ENCODE measurements at places on chromosomes 16 and 17.

GRCh38 chr16:84505249-84506187 is 1.1 kb upstream of the MEAK7 start:
- DNase-seq: no peak

GRCh38 chr16:80612461-80613017 is 71.7 kb downstream of the DYNLRB2 start:
- no peak for DNase-seq

GRCh38 chr16:53257001-53257400 is 177.3 kb upstream of the RBL2 start:
- DNase-seq: no peak

DNA sequence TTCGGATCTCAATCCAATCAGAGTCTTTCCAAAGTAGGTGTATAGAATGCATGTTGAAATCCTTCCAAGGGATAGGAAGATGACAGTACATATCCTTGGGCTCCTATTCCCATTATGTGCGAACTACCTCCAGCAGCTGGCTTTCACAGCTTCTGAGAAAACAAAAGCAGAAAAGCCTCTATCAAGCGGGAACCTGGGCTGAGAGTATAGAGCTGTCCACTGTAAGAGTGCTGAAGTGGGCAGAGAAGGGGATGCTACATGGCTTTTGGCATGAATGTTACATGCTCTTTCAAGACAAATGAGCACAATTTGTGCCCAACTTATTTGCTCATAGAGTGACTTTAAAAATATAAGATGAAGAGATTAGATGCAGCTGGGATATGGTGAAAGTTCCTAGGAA is 993.5 kb downstream of the CDH8 start:
- DNase-seq: no peak

GRCh38 chr16:66714654-66715307 is 18.2 kb upstream of the CMTM4 start:
- DNase-seq: no peak

DNA sequence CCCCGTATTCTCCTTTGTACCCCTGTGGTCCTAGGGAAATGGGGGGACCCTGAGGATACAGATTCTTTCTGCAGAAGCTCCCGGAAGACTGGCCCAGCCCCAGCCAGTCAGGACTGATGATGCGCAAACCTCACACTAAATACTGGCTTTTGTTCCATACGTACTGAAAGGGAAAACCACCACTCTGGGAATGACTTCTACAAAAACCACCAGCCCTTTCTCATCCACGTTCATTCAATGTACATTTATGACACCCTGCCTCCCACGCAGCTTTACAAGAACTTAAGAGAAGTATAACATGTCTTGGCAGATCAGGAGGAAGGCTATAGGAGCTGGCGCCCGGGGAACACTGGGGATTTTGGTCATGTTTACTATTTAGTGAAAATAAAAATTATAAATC is 70.6 kb downstream of the MARCHF10 start:
- no peak for DNase-seq

- DNase-seq: no peak
These were observed 101.9 kb downstream of the STX8 start for GRCh38 chr17:9473711-9474110.

DNA sequence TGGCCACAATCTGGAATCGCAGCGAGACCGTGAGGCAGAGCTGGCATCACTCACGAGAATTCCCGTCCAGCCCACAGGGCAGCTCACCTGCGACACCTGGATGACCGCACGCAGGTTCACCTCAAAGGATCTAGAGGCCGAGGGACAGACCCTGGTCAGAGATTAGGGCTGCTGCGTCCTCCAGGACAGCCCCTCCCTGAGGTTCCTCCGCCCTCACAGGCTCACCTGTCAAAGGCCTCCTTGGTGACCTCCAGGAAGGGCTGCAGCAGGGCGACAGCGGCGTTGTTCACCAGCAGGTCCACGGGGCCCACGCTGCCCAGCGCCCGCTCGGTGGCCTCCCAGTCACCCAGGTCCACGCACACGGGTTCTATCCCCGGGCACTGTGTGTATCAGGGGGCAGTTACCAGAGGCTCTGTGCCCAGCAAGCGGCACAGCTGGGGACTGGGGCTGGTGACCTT is 834 bp downstream of the DCXR start:
- DNase-seq: no peak

DNA sequence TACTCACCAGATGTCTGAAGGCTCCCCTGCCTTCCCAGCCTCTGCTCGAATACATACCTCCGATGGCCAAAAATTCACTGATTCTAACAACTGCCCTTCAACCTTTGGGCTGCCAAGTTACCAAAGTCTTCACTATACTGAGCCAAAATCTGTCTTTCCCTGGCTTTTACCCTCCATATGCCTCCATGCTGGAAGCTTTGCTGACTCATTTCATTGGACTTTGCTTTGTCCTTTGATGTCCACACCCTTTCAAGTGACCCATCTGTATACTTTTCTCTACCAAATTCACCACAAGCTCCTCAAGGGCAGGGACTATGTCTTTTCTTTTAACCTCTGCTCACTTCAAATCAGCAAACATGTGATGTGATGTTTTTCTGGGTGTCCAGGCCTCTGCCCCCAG is 21.0 kb upstream of the MTMR4 start:
- DNase-seq: no peak

DNA sequence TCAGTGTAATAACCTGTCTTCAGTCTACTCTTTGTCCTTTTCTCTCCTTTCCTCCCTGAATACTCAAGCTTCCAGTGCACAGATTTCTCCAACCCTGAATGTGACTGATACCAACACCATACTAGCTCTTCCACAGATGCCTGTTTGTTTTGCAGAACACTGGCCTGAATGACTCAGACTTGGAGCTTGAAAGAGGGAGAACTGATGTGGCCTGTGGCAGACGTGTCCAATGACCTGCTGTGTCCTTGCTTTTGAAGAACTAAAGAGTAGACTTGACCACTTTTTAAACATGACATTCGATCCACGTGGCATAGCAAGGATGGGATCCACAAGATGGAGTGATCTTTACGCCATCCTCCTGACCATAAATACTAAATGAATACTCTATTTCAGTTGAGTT is 361.0 kb downstream of the WWOX start:
- no peak for DNase-seq

DNA sequence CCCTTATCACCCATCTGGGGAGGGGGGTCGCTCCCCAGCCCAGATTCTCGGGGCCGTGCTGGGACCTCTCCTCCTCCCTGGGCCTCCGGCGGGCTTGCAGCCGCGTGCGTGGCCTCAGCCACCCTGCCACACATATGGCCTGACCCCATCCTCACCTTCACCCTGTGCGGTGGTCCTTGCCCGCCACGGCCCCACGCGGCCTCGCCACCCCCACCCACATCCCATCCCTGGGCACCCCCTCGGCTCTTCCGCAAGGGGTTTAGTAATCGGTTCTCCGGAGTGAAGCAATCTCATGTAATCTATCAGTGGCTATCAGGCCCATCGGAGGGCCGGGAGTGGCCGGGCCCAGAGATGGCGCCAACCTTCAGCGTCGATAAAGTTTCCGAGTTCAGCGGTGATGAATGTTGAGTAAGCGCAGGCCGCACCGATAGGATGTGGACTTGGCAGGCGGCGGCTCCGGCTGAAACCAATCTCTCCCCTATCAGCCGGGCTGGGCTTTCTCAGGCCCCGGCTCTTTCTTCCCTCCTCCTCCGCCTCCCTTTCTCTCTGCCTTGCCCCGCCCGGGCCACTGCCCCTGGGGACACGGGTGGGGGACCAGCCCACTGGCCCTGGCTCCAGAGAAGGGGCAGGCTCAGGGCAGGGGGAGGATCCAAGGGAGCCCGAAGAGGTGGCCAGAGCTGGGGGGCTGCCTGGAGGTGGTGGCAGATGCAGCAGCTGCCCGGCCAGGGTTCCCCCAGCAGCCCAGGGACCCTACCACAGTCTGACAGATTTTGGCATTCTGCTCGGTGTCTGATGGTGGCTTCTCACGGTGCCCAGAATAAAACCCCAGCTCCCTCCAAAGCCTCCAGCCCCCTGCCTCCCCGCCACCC is 20.8 kb downstream of the ZFPM1 start:
- DNase-seq: no peak

GRCh38 chr17:46148247-46148646 is 45.0 kb downstream of the KANSL1 start:
- no peak for DNase-seq

GRCh38 chr16:75208861-75209505 is 2.0 kb upstream of the CTRB2 start:
- no peak for DNase-seq

- DNase-seq: no peak
These were observed 8.8 kb downstream of the CTRB1 start for GRCh38 chr16:75227361-75228142.

DNA sequence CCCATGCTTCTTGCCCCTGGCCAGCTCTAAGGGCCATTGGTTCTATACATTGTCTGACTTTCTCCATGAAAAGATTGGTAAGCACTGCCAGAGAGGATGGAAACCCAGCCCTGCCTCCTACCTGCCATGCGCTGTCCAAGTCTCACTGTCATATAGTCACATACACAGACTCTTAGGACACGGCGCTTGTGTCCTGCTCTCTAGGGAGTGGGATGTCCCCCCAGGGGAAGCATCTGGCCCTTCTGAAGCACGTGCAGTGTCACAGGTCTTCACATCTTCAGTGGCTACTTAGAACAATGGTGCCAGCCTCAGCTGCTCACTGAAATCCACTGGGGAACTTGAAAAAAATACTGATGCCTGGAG is 38.7 kb downstream of the MYO18A start:
- DNase-seq: no peak

- DNase-seq: no peak
These were observed 3.1 kb upstream of the NFATC3 start for GRCh38 chr16:68081861-68082628.

DNA sequence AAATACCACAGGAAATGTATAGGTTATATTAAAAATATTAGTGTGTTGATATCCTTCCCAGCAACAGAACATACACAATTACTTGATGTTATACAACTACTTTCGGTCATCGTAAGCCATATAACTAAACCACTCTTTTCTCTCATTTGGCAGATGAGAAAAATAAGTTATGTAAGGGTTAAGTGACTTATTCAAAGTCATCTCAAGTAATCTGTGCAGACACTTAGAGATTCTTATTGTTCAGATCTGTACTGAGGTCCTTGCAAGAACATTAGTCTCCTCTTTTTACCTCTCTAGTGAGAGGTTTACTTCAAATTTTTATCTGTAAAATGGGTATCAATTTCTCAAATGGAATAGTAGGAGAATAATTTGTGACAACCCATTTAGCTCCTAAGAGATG is 15.0 kb downstream of the NACA2 start:
- no peak for DNase-seq

GRCh38 chr16:52825892-52826291 is 226.8 kb downstream of the CHD9NB start:
- DNase-seq: no peak

DNA sequence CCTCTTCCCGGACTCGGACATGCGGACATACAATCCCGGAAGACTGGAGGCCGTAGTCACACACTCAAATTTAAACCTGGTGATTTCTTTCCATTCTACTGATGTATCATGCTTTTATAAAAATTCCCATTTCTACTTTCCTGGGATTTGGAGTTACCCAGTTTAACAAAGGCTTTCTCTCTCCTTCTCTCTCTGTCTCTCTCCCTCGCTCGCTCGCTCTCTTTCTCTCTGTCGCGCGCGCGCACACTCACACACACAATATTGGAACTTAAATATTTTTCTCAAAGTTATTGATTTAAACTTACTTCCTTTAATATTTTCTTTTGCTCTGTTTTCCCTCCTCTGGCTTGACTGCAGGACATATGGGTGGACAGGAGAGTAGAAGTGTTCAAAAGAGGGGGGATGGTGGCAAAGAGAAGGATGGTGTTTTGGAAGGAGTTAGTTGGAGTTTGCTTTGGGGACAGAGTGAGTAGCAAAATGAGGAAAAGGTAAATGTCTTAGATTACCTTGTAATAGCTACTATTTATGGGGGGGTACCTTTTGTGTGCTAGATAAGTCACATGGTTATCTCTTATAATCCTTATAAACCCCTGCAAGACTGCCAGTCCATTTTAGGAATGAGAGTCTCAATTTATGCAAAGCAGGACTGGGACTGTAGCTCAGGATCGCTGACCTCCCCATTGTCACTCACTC is 878 bp upstream of the TRIM25 start:
- no peak for DNase-seq

GRCh38 chr16:58418601-58419000 is 26.3 kb downstream of the GINS3 start:
- no peak for DNase-seq

DNA sequence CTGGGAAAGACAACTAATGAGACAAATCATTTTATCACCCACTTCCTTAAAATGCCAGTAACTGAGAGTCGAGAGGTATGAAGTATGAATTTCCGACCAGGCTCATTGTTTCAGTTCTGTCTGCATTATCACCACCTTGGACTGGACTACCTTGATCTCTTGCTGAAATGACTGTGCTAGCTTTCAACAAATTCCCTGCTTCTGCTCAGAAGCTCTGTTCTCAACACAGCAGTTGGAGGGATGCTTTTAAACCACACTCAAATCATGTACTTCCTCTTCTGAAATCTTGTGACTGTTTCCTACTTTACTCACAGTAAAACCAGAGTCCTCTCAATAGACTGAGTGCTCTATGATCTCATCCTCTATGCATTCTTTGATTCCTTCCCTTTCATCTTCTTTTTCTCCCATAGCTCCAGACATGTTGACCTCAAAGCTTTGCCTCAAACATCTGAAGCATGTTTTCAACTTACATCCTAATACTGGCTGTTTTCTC is 195.8 kb downstream of the KCNJ2 start:
- no peak for DNase-seq

DNA sequence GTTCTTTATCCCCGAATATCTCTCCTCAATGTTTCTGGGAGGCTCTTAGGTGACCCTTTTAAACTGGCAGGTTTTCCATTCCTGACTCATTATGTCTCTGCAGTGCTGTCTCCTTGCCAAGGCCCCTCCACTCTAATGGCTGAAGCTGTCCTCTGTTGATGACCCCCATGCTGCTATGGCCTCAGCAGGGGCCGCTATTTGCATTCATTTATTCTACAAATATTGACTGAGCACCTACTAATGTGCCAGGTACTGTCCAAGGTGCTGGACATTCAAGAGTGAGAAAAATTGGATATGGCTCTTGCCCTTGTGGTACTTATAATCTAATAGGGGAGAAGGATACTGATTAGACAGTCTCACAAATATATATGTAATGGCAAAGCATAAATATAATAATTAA is 55.4 kb downstream of the GP2 start:
- DNase-seq: no peak

Data from NCI-H774 (cell line).